ENCODE measurements at places on chromosomes 6 and 20.

- DNase-seq = no peak
Measured at GRCh38 chr6:108616973-108617372, 56.3 kb downstream of the FOXO3 start.

- DNase-seq = no peak
Measured at GRCh38 chr6:156912431-156912830, 135.3 kb downstream of the ARID1B start.

DNA sequence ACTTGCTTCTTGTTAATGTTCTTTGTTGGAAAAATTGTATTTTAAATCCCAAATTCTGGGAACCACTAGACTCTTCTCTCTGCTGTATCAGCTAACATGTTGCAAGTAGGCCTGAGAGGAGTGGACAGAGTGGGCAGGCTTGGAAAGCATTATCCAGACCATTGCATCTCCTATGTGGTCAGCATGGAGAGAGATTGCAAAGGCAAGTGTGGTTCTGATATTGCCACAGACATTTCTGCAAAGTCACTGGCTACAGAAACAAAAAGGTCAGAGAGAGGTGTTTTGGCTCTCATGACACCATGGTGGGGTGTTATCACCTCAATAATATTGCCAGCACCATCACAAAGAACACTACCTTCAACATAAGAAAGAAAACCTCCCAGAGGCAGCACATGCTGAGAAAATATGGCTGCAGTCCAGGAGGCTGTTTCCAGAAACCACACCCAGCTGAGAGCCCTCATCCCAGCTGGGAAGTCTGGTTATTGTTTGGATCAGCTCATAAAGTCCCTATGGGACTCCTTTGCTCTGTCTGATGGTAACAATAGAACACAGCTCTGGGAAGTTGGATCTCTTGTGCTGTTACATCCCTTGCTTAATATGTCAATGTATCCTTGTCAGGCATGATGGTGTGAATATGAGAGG is 78.2 kb upstream of the TBX18 start:
- no peak for DNase-seq

DNA sequence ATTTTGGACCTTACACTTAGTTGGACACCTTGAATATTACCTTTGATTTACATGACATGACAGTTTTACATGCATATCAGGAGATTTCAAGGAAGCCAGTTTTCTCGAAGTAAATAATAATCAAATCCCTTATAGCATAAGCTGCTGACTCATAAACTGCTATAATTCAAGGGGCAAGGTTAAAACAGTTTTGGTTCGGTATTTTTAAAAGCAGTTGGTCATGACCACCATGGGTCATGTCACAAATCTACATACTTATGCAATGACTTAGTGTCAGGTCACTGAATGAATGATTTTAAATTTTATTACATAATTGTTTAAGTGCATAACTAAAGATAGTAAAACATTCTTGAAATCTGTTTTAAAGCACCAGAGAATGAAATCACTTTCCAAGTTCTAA is 158.0 kb downstream of the DST start:
- DNase-seq = no peak
